ENCODE measurements at places on chromosomes 4 and X.

DNA sequence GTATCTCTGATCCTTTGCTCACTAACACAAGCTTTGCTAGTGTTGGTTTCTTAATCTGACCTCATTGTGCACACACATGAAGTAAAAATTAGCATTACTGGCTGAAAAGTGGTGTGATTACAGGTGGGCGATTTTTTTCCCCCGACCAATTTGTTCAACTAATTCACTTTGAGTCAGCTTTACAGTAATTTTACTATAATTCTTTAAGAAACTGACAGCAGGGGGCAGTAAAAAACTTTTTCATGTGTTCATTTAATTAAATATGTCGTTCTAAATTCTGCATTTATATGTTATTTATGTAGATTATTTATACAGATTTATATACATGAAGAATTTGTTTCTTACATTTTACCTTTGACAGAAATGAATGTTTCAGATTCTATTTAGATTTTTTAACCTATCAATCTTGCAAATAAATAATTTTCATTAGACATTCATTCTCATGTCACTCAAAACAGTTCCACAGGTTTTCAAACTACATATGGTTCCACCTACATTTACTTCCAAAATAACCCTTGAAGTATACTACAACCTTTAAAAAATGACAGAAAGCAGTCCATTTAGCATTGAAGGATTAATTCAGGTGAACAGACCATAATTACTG is 17.5 kb downstream of the PALLD start:
- DNase-seq: peak; percentile 33

GRCh38 chr4:55733932-55734331 is 85.7 kb upstream of the EXOC1L start:
- DNase-seq: no peak

GRCh38 chrX:50905334-50905733 is 5.2 kb upstream of the BMP15 start:
- no peak for DNase-seq

DNA sequence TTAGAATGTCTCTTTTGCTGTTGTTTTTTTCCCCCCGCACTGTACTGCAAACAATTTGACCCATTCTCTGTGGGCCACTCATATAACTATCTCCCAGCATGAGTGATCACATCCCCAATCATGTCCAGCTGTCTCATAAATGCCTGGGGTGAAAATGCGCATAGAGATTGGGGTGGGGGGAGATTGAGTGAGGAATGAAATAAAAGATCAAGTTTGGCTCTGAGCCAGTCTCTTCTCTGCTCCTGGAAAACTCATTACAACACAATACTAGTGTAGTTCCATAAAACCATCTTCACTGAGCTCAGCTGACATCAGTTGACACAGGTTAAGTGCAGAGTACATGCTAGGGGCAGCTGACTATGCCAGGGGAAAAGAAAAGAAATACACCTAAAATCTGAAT is 96.9 kb downstream of the EGF start:
- no peak for DNase-seq

- no peak for DNase-seq
These were observed 73.3 kb downstream of the DCTD start for GRCh38 chr4:182843808-182844325.

- DNase-seq: no peak
These were observed 10.5 kb upstream of the MGST2 start for GRCh38 chr4:139655116-139655515.

GRCh38 chr4:86536151-86536550 is 58.0 kb upstream of the PTPN13 start:
- no peak for DNase-seq

- no peak for DNase-seq
These were observed 963.3 kb upstream of the GRIA3 start for GRCh38 chrX:122220644-122221373.

DNA sequence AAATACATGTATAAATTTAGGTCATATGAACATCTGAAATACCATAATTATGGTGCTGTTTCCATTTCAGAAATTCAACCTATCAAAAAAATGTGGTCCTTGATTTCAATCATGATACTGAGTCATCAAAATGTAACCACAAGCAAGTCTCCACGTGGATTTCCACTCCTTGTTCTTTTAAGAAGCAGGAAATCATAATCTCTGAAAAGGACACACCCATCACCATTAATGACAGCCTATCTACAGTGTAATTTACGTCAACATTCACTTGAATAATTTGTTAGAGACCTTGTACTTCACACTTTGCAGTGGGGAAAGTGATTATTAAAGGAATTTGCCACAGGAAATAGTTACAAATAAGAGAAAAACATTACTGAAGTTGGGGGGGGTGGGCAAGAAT is 17.7 kb upstream of the SLC7A11 start:
- no peak for DNase-seq

- peak; percentile 20 for DNase-seq
These were observed 86.6 kb downstream of the ZNF330 start for GRCh38 chr4:141307241-141307689.

DNA sequence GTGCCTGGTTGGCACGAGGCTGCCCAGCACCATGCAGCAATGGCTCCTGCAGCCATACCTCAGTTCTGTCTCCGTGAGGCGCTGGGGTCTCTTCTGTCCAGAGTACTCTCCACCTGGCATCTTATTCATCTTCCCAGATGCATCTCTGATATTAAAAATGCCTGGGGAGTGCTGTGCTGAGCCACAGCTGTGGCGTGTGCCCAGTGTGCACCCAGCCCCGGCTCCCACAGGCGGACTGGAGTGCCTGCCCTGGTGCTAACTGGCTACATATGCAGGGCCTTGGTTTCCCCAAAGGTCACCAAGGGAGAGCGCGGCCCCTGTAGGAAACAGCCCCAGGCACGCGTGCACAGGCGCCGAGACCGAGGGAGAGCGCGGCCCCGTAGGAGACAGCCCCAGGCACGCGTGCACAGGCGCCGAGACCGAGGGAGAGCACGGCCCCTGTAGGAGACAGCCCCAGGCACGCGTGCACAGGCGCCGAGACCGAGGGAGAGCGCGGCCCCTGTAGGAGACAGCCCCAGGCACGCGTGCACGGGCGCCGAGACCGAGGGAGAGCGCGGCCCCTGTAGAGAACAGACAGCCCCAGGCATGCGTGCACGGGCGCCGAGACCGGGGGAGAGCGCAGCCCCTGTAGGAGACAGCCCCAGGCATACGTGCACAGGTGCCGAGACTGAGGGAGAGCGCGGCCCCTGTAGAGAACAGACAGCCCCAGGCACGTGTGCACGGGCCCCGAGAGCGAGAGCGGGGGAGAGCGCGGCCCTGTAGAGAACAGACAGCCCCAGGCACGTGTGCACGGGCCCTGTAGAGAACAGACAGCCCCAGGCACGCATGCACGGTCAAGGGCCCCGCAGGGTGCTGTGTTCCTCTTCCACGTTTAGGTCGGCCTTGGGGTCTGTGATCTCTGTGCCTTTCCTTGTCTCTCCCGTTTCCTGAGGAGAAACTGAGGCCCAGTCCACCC is 14.5 kb downstream of the TMEM175 start:
- no peak for DNase-seq

DNA sequence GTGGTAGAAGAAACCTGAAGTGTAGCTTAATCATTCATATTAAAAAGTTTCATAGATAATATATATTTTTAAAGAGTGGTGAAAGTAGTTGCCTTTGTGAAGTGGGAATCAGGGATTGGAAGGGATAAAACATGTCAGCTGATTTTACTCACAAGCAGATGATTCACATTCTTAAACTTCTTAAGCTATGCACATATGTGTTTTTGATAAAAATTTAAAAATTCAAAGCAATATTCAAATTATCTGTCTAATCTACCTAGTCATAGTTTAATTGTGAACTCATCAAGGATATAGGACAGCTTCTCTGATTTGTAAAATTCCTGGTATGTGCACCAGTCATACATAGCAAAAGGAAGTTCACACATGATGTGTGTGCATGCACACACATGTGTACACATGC is 520.6 kb upstream of the PITX2 start:
- DNase-seq: no peak

DNA sequence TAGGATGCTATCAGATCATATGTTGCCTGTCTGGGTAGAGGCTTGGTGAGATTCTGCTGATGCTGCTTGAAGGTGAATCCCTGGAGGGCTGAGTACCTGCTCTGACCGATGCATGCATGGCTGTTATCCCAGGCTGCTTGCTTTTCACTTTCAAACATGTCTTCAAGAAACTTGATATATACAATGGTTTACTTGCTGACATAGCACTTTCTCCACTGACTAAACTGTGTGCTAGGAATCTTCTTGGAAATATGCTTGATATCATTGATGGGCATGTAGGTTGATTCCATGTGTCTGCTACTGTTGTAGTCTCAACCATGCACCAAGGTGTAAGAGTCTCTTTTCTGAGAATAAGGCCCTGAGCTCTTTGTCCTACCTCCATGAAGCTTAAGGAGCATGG is 79.6 kb upstream of the WDR1 start:
- no peak for DNase-seq

- no peak for DNase-seq
These were observed 24.1 kb downstream of the CT45A1 start for GRCh38 chrX:135737366-135738071.

GRCh38 chrX:105609530-105609929 is 212.8 kb upstream of the NRK start:
- no peak for DNase-seq

GRCh38 chrX:68997911-68998310 is 167.3 kb downstream of the PJA1 start:
- DNase-seq: no peak

- DNase-seq: no peak
These were observed 64.3 kb downstream of the LRBA start for GRCh38 chr4:150950657-150951288.

DNA sequence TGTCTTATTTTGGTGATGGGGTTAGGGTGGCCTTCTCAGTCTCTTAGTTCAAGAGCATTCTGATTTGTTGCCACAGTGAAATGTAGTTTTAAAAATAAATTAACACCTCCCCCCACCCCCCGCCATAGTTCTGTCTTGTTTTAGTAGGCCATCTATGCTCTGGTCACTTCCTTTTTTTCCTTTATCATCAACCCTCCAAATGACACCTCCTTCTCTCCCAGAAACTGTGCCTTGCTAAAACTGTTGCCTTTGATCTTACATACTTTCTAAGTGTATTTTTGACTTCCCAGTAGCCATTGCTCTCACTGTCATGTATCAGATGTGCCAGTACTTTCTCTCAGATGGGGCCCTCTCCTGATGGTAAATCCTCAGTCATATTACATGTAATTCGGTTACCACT is 14.5 kb upstream of the NDUFC1 start:
- no peak for DNase-seq

- no peak for DNase-seq
These were observed 14.3 kb upstream of the PNPLA4 start for GRCh38 chrX:7941390-7942042.

- no peak for DNase-seq
These were observed 49.2 kb downstream of the FBXW7 start for GRCh38 chr4:152486429-152487389.

GRCh38 chrX:34585561-34585960 is 71.5 kb downstream of the TMEM47 start:
- DNase-seq: no peak

DNA sequence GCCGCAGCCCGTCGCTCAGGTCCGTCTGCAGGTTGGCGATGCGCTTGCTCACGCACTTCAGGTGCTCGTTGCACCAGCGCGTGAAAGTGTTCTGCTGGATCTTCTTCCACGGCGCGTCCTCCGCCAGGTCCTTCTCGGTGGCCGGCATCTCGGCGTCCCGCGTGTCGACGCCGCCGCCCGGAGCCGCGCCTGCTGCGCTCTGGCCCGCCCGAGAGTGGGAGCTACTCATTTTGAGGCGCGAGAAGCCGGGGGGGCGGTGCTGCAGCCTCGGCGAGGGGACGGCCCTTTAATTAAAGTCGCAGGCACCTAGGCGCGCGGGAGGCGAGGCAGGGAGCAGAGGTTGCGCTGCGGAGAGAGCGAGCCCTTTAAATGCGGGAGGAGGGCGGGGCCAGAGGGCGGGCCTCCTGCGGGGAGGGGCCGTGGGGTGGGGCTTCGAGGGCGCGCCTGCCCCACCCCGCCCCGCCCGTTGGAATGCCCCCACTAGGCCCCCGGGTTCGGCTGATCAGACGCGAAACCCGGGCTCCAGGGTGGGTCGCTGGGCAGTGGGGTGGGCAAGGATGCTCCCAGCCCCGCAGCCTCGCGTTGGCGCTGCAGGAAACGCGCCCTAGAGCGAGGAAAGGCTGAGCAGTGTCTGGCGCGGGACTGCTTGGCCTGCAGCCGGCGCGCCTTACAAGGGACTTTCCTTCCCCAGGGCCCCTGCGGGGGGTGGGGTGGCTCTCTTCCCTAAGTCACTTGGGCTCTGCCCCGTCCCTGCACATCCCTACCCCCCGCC is 3.2 kb downstream of the FLNA start:
- DNase-seq: peak; percentile 91

DNA sequence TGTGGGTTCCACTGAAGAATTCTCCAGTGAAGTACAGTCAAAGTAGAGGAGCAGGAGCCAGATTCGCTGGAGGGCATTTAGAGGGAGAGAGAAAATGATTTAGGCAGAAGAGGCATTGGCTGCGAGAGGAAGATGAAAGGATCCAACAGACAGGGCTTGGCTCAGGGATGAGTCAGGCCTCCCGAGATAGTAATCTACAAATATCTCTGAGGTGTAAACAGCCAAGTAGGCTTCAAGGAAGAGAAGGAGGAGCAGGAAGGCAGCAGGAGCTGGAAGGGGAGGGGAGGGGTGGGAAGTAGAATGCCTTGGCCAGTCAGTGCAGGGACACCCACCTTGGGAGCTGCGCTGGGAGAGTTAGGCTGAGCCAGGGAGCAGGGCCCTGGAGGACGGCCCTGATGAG is 55.5 kb downstream of the PJA1 start:
- DNase-seq: peak; percentile 39

GRCh38 chr4:22900876-22901275 is 208.1 kb downstream of the GBA3 start:
- DNase-seq: no peak

DNA sequence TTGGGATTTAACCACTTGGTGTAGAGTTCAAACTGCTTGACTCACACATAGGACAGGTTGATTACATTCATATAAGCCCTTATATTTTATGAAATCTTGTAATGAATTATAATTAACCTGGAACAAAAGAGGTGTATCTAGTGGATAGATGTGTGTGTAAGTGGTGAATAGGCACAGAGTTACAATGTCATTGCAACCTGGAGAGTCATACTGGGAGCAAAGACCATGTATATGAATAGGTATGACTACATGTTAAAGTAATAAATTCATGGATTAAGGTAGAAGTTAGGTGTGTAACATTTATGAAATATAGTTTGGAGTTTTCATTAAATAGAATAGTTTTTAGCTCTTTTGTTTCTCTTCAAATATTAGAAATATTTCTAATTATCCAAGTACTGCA is 26.1 kb downstream of the RAP1GDS1 start:
- DNase-seq: no peak

DNA sequence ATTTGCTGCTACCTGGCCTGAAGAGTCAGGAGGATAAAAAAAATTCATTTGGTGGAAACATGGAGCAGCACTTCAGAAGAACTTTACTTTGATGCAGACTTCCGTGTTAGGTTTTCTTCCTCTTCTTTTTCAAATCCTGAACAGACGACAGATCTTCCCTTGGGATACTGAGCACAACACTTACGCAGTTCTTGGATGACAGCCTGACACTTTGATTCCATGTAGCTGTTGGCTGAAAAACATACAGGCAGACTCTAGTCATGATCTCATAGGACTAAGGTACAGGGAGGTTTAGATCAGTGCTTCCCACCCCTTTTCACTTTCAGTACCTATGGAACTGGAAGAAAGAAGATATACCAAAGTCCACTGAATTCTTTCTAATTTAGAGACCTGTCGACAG is 9.2 kb downstream of the CMC4 start:
- DNase-seq: no peak
